Activated T-cell treated with anti-CD3 and anti-CD28 coated beads for 24 hours (primary cell): ENCODE measurements at places on chromosomes 7 and 10.

- no peak for DNase-seq
These were observed 48.3 kb upstream of the PAX2 start for GRCh38 chr10:100697070-100697469.

DNA sequence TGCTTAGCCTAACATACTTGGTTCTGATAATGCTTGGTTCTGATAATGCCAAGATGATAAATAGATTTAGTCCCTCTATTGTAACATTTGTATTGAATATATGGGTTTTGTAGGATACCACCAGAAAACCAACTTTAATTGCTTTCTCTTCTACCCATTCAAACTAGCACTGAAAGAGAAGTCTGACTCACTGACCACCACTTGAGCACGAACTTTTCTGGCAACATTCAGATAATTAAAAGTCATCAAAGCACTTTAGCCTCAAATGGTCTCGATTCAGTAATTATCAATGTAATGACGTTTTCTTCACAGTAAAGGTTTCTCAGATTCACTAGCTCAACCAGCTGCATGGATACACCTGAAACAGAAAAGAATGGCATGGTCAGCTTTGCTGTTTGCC, 63.0 kb downstream of the HDAC9 start:
- DNase-seq = no peak

GRCh38 chr10:132907821-132908620, 34.3 kb downstream of the CFAP46 start:
- DNase-seq = no peak

DNA sequence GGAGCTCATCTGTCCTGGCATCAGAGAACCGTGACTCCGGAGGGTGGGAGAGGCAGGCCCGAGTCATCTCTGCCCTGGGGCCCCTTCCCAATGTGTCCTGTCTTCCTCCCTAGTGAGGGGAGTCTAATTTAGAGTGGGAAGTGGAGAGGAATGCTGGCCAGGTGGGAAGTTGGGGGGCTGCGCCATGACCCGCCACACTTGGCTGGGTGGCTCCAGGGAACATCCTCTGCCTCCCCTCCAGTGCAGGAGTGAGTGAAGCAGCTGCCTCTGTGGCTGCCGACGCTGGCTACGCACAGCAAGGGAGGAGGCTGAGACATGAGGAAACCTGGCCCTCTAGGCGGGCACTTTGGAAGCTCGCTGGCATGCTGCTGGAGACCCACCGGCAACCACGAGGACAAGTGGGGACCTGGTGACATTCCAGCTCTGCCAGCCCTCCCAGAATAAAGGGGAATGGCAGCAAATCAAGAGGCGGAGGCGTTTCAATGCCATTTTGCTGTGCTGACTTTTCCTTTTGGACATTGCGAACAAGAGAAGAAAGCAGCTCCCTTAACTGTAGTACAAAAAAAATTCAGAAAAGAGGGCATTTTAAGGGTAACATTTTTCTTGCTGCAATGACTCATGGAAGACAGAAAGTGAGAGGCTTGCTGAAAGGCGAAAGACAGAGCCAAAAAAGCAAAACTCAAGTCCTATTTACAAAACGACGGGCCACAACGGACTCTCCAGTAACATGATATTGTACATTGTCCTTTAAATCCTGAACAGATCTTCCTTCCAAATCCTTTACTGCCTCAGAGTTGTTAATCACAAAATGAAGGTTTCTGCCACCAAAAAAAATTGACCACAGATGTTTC, 121.2 kb upstream of the PITRM1 start:
- no peak for DNase-seq

- no peak for DNase-seq
These were observed 4.5 kb downstream of the NDUFA5 start for GRCh38 chr7:123553159-123553558.

DNA sequence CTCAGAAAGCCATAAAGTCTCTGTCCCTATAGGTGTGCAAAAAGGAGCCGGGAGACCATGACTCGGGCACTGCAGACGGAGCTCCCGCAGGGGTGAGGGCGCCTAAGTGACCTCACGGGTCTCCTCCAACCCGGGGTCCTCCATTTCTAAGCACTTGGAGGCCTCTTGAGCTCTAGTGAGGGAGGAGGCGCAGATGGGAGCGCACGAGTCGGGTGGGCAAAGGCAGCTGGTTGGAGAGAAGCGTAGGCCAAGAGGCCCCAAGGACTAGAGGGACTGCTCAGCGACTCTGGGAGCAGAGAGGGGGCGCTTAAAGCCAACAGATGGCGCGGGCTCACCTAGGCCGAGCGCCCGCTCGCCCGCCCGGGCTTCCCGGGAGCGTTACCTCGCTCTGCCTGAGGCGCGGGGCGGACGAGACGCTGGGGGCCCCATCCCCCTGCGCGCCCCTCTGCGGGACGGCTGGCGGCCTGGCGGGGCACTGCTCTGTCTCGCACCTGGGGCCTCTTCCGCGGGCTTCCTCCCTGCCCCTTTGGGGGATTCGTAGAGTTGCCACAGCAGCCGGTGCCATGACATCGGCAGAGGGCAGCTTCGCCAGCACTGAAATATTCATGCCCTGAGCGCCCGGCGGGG, 523 bp upstream of the CDH23 start:
- peak; percentile 11 for DNase-seq

DNA sequence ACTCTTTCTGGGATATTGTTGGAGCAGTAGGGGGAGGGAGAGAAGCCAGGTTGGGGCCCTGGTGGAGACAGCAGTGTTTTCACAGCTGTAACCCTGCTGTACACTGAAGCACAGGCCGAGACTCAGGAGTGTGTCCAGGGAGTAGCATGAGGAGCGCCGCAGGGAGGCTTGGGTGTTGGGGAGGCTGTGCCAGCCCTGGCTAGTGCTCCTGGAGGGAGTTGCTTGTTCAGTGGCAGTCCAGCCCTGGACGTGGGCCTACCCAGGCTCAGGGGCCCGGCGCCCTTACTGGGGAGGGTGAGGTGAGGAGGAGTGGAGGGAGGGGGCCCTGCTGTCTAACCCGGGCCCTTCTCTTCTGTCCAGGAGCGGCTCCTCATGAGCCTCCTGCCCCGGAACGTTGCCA, 35.9 kb downstream of the ADCY1 start:
- DNase-seq = no peak

DNA sequence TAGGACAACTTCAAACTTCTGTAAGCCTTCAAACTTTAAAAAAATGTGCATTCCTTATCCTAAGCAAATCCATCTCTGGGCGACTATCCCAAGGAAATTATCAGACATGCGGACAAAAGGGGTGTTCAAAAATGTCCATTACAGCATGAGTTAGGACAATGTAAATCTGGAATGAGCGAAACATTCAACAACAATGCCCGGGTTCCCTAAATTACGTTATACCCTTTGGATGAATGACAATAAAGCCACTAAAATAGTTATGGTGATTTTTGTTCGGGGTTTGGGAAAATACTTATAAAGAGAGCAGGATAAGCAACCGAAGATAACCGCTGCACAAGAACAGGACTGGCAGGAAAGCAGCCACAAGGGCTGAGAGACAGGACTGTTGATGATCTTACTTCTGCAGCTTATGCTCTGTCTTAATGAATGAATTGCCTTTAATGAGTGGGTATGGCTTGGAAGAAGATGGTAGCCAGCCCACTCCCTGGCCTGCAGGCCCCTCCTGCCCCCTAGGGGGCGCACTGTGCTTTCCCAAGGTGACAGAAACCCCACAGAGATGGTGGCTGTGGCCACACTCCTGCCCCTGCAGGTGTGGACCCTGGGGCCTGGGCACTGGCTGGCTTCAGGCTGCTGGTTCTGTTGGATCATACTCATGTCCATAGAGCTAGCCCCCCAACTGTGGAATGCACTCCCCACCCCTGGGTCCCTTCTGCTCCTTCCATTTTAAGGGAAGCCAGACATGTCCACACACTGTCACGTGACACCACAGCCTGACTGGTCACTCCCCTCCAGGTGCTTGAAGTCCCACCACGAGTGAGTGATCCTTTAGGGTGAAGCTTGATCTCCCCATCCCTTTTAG, 45.0 kb downstream of the ZCCHC24 start:
- DNase-seq = peak; percentile 21
